NCI-H1105 treated with DMSO at 0.1 percent for 48 hours (cell line): ENCODE measurements at places on chromosomes 3 and 15.

GRCh38 chr3:183896184-183896583 is 11.5 kb upstream of the PARL start:
- no peak for DNase-seq

GRCh38 chr3:137131081-137131480 is 173.3 kb downstream of the IL20RB start:
- DNase-seq, result no peak

DNA sequence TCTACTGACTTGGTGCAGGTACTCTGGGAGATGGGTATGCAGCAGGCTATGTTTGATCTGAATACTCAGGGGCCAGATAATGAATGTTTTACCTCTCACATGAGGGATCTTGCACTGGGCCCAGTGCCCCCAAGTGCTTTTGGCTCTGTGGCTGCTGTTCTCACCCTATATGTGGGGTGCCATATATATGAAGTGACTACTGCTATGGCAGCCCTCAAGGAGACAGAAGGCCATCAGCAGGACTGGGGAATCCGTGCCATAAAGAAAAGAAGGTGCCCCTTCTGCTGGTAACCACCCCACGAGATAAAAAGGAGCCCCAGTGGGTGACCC is 302.1 kb downstream of the ZPLD1 start:
- DNase-seq, result no peak

- DNase-seq, result no peak
These were observed 168.0 kb upstream of the NDN start for GRCh38 chr15:23854912-23855659.

GRCh38 chr3:184558726-184559125 is 2.9 kb upstream of the EPHB3 start:
- no peak for DNase-seq

- DNase-seq, result peak; percentile 57
These were observed 63.6 kb upstream of the NR2E3 start for GRCh38 chr15:71746719-71747118.

GRCh38 chr3:118629821-118630220 is 404.8 kb downstream of the IGSF11 start:
- no peak for DNase-seq

- no peak for DNase-seq
These were observed 115.9 kb downstream of the ASB7 start for GRCh38 chr15:100718075-100718980.

DNA sequence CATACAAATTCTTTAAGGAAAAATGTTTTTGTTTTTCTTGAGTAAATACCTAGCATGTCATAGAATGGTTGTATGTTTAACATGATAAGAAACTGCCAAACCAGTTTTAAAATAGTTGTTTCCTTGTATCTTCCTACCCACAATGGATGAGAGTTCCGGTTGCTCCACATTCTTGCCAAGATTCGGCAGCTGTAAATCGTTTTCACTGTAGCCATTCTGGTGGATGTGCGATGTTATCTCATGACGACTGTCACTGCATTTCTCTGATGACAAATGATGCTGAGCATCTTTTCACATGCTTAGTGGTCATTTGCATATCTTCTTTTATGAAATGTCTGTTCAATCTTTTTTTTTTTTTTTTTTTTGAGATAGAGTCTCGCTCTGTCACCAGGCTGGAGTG is 36.6 kb upstream of the SH3GL3 start:
- DNase-seq, result no peak

GRCh38 chr3:125585595-125586223 is 9.6 kb downstream of the OSBPL11 start:
- DNase-seq, result peak; percentile 81

- no peak for DNase-seq
These were observed 206.6 kb downstream of the GBE1 start for GRCh38 chr3:81554801-81555200.

GRCh38 chr3:46080124-46080968 is 53.1 kb upstream of the XCR1 start:
- DNase-seq, result no peak

DNA sequence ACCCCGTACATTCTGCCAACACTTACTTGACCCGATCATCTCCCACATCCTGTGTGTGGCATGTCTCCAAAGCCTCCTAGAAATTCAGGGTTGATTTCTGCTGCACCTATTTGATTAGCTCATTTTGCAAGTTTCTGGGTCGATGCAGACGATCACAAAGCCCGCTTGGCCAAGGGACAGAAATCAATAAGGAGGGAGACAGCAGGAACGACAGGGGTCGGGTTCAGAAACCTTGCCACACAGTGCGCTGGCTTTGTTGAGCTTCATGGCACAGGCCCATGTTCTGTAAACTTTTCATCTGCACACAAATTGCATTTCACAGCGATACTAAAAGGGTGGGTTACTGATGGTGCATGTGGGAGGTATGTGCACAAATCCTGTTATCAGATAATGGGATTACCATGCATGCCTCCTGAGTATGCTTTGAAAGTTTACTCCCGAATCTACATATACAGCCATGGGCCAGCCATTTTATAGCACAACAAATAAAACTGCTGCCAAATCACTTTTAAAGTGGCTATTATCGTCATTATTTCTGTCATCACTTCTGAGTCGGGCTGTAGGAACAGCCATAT is 95.9 kb upstream of the ATP11B start:
- DNase-seq, result peak; percentile 100

DNA sequence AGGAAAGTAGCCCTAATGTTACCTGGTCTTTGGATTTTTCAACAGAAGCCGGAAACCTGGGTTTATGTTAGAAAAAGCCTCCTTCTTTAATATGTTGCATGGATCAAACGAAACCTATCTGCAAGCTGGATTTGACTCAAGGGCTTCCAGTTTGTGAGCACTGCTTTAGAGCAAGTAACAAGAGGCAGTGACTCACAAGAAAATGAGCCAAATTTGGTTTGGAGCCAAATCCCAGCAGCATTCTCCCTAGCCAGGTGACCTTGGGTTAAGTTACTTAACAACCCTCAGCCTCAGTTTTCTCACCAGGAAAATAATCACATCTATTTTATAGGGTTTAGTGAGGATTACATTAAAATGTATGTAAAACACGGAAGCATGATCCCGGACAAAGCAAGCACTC is 215.2 kb upstream of the PRICKLE2 start:
- DNase-seq, result peak; percentile 31

DNA sequence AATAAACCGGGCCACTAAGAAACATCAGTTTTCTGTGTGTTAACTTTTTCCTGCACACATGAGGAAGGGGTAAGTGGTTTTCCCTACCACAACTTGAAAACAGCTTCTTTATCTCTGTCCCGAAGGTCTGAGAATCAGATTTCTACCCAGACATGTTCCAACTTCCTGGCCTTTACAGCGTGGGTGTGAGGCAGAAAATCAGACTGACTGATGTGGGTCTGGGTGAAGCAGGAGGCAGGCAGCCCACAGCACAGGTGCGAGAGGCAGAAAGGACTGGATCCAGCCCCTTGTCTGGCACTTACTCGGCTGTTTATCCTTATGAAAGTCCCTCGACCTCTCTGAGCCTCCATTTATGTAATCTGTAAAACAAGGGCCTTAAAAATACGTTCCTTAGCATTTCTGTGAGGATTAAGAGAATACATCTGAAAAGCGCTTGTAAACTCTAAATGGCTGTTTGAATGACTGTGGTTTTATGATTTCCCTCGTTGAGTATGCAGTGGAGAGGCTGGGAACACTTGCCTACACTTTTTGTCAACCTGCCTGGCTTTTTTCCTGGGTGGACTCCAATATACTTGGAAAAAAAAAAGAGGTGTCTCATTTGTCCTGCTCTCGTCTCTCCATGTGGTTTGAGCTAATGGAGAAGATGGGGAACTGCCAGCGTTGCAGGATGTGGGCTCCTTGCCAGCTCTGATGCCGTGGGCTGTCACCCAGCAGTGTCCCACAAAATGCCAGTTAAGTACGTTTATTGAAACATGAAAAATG is 3.1 kb downstream of the AGBL1 start:
- peak; percentile 40 for DNase-seq

DNA sequence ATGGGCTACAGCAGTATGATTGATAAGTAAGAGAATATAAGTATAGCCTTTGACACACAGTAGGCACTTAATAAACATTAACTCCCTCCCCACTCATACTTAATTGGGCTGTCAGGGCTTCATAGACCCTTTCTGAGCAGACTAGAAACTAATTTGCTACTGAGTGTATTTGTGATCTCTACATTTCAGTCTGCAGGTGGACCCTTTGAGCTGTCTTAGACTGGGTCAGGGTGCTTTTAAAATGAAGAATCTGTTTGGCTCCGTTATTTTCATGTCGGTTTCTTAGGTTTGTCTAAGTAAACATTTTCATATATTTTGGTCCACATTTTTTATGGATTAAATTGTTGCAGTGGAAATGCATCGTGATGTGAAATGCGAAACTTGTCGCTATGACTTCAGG is 50.3 kb upstream of the SELENOK start:
- no peak for DNase-seq

- no peak for DNase-seq
These were observed 299.8 kb upstream of the GOLIM4 start for GRCh38 chr3:168395551-168395950.

- no peak for DNase-seq
These were observed 6.1 kb upstream of the SATB1 start for GRCh38 chr3:18431266-18431665.

DNA sequence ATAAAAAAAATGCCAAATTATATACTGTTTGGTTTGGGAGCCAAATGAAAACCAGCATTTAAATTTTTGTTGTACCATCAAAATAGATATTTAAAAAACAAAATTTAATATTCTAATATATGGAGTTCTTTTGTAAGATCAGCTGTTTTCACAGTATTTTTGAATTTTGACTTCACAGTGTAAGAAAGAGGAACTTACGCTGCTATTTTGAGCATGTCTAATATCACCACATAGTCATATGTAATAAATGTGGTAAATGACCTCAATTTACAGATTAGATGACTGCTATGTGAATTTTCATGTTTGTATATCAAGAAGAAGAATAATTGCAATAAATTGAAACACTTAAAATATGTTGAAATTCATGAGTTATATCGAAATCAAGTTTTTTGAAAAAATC is 189.6 kb downstream of the ARRDC4 start:
- DNase-seq, result no peak

DNA sequence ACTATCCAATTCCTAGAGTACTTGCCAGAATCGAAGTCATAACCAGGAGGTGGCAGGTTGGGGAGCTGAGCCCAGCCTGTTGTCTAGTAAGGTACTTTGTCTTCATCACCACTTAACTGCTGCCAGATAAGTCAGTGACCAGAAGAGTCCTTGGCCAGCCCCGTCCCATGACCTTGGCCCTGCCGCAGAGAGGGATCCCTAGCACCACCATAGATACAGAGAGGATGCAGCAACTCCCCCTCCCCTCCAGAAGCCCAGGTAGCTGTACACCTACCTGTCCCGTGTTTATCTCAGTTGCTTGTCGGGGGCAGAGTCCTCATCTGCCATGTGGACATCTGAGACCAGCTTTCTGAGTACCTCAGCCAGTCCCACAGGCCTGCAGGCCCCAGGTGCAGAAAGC is 153.6 kb upstream of the TP63 start:
- no peak for DNase-seq

GRCh38 chr3:71961378-71961777 is 176.4 kb upstream of the PROK2 start:
- no peak for DNase-seq

DNA sequence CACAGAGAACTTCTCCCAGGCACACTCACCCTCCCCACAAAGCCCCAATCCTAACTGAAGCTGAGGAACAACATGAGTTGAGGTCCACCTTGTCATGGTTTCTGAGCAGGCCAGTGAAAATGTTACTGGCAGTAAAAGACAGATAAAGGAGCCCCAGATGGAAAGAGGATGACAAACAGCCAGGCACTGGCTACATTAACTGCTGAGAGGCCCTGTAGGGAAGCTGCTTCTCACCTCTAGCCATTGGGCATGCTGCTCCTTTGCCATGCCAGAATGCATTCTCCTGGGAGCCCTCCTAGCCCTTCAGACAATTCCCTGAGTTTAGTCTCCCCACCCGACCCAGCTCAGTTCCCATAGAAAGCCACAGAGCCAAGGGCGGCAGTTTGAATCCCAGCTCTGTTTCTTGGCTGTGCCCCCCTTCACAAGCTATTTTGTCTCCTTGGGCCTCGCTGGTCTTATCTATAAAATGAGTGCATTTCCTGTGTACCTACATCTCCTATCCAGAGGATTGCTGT is 60.5 kb downstream of the LMCD1 start:
- no peak for DNase-seq

DNA sequence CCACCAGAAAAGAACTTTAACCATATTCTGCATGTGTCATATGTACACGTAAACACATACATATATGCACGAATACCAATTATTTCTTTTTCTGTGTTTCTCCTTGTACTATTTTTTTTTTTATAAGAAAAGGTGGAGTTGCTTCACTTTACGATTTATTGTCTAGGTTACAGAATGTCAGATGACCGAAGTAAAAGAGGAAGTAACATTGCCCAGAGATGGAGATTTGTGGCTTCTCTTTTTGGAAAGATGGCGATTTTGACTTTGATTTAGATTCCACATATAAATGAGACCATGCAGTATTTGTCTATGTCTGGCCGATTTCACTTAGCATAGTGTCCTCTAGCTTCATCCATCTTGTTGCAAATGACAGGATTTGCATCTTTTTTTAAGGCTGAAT is 293.1 kb downstream of the SV2B start:
- DNase-seq, result no peak

DNA sequence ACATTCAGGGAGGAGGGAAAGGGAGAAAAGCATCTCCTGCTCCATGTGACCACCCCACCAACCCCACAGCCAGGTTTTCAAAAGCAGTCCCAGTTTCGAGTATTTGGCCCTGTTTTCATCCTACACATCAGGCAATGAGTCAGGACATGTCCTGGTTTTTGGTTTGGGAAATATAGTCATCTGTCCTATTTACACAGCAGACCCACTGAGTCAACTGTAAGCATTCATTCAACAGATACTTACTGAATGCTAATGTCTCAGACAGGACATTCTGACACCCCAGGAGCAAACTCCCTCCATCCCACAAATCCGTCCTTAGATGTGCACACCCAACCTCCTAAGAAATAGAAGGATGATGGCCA is 32.9 kb downstream of the IGDCC3 start:
- no peak for DNase-seq

DNA sequence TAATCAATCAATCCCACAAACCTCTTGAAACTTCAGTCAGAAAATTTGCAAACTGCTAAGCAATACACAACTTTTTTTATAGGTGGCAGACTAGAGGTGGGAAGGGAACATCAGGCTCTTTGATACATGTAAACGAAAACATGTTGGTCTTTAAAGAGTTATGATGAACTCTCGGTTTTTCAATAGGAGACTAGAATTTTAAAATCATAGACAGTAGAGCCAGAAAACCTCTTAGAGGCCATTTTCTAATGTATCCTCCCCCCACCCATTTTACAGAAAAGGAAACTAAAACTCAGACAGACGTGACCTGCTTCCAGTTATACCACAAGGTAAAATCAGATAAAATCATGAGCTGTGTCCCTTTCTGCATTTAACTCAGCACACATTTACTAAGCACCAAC is 179.1 kb upstream of the LPP start:
- DNase-seq, result no peak
